Mammary microvascular endothelial cell (primary cell): ENCODE measurements at places on chromosomes 13 and 19. TPM values are rescaled to one million over a fixed set of nuclear protein-coding genes. Genes with fewer than 3 reads are reported as not detected.

The POU2F2 gene
- total RNA-seq, result 1.00 and 1.9 TPM in 2 replicates

The ONECUT3 gene
- not detected in 2 replicates for total RNA-seq

The TEKTIP1 gene
- not detected in 2 replicates for total RNA-seq

The CNFN gene
- 1.00 TPM in 1 of 2 replicates, not detected in the other for total RNA-seq

The ADGRE3 gene
- not detected in 2 replicates for total RNA-seq

The CCNE1 gene
- 6.4 and 7.8 TPM in 2 replicates for total RNA-seq

The PCDH17 gene
- 2.4 and 2.9 TPM in 2 replicates for total RNA-seq

The CYP2B6 gene
- total RNA-seq, result not detected in 2 replicates
